ENCODE measurements at places on chromosomes 7 and 10.

DNA sequence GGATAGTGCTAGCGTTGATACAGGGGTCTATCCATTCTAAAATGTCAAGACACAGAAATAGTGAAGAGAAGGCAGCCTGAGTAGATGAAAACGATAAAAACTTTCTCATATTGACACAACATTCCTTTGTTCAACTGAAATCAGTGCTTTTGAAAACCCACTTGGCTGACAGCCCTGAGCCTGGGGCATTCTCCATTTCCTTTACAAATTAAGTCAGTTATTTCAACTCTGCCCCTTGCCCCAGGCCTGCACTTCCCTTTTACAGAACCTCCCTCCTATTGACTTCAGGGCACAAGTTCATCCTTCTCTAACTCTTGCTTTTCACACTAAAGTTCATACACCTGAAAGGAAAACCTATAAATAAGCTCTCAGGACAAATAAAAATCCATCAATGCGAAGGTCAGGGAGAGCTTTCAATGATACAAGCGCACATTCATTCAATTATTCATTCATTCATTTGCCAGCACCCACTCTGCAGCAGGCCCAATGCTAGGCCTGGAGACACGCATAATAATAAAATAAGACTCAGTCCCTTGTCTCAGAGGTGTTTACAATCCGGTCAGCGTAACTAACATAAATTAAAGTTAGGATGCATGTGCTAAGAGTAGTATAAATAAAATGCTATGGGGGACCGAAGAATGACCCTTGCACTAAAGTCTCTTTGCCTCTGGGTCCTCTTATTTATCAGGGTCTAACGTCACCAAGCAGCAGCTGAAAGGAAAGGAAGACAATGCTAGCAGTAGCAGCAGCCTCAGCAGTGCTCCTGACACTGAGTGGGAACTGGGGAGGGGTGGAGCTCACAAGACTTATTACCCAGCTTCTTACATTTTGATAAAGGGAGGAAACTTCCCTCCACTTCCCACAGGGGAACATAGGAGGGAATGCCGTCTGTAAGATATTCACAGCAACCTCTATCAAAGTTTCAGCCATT is 134.8 kb downstream of the PDE1C start:
- no peak for DNase-seq

- DNase-seq: no peak
Measured at GRCh38 chr10:17033529-17034260, 95.9 kb downstream of the CUBN start.

- DNase-seq: no peak
Measured at GRCh38 chr7:104981672-104982037, 32.4 kb upstream of the KMT2E start.

DNA sequence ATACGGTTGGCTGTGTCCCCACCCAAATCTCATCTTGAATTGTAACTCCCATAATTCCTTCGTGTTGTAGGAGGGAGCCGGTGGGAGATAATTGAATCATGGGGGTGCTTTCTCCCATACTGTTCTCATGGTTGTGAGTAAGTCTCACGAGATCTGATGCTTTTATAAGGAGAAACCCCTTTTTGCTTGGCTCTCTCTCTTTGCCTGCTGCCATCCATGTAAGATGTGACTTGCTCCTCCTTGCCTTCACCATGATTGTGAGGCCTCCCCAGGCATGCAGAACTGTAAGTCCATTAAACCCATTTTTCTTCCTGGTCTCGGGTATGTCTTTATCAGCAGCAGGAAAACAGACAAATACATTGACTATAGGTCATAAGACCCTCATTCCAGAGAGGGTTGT is 15.9 kb upstream of the ST8SIA6 start:
- no peak for DNase-seq

- no peak for DNase-seq
Measured at GRCh38 chr7:108079648-108080591, 50.2 kb downstream of the LAMB4 start.

- DNase-seq: no peak
Measured at GRCh38 chr7:107173691-107174406, 5.0 kb downstream of the HBP1 start.

DNA sequence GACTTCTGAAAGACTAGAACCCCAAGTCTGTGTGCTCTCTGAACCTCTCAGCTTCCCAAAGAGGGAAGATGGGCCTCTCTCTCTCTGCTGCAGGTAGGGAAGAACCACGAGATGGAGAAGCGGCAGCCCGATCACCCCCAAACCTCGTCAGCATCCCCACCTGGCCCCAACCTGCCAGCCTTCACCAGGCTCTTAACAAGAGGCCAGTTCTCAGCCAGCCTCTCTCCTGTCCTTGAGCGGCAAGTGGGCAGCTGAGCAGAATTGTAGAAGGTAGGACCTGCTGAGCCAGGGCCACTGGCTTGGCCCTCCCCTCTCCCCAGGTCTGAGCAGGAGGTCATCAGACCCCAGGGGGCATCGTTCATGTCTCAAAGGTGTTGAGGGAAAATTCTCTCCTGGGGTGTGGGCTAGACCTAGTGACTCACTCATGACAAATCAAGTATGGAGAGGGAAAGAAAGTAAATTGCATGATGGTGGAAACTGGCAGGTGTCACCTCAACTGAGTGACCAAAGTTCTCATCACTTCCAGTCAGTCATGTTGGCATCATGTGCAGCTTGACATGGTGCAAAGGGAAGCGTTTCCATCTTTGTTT is 92.0 kb upstream of the GPR26 start:
- no peak for DNase-seq

- DNase-seq: no peak
Measured at GRCh38 chr7:73487486-73487885, 34.6 kb downstream of the BAZ1B start.

- no peak for DNase-seq
Measured at GRCh38 chr7:31550432-31550831, 36.5 kb downstream of the ITPRID1 start.

DNA sequence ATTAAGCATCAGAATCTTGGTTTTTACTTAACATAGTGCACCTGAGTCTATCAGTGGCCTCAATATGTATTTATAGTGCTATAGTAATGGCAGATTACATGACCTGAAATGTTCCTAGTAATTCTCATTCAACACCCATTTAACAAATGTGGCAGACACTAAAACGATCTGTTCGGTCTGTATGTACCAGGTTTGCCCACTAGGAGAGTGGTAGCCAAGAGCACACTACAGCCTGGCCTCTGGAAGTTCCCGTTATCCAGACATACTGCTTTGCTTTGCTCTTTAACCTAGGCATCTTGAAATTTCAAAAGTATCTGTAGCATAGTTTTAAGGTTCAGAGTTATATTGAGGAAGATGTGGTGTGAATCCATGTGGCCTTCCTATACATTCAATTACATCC is 395.7 kb upstream of the NRG3 start:
- no peak for DNase-seq

- no peak for DNase-seq
Measured at GRCh38 chr7:139362302-139362701, 2.6 kb downstream of the LUC7L2 start.

DNA sequence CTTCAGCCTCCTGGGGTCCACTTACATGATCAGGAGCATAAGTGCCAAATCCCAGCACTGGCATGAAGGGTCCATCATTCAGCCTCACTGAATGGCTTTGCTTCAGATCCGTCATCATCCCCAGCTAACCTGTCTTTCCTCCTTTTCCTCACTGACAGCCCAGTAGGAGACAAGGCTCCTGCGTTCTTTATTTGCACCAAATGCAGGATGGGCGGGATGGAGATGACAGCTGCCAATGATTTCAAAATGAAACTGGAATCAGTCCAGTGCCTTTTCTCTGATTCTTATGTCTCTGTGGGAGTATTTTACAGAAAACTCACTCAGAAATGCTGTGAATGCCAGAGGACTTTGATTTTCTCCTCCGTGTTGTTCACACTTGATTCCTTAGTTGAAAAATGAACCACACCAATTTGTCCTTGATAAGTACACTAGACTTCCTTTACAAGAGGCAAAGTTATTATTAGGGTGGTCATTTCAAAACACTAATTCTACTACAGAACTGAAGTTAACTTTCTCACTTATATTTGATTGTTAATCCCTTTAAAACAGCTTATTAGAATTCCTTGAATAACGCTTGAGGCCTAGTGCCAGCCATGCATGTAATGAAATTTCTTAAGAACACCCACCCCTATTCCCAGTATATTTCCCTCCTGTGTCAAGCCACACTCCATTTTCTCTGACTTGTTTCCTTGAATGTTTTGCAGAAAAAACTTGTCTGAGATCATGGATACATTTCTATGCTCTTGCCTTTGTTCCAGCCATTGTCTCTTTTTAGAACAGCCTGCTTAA is at the start of gene AKR1C8:
Gene AKR1C8, minus strand, starts transcription at position 164 of the 789 bp plus-strand sequence. Its CDS starts 46 bp downstream, at position 118.
- DNase-seq: no peak

DNA sequence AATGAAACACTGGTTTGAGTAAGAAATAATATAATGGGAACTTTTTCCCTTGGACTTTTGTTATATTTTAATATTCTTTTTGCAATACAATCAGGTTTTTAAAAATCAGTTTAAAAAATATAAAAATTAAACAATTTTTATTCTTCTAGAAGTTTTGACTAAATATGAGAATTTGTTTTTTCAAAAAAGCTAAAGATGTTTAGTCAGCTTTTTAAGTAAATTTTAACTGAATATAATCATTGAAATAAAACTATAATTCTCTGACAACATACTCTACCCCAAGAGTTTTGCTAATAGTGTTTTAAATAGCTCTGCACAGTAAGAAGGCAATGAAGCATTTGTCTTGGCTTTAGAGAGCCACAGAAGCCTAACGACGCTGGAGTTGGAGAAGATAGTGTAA is 70.5 kb downstream of the IQUB start:
- DNase-seq: no peak

GRCh38 chr7:142913051-142913450 is 20.5 kb downstream of the TRPV5 start:
- no peak for DNase-seq

DNA sequence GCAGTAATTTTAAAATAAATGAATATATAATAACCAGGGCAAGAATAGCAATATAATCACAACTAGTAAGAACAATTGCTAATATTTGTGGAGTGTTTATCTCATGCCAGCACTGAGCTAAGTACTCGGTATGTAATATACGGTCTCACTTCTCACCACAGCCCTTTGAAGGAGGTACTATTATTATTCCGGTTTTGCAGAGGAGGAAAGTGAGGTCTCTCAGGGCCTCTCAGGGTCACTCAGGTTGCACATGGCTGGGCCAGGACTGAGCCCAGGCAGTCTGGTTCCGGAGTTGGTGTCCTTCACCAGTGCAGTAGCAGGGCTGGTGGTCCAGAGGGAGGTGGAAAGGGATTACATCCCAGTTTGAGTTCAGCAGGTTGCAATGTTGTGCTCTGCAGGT is 80.9 kb downstream of the CHN2 start:
- no peak for DNase-seq

- no peak for DNase-seq
Measured at GRCh38 chr7:99098824-99099498, 44.9 kb downstream of the SMURF1 start.

GRCh38 chr7:45650404-45651394 is 76.5 kb downstream of the ADCY1 start:
- no peak for DNase-seq

- DNase-seq: no peak
Measured at GRCh38 chr10:132814469-132814856, 28.5 kb upstream of the NKX6-2 start.

DNA sequence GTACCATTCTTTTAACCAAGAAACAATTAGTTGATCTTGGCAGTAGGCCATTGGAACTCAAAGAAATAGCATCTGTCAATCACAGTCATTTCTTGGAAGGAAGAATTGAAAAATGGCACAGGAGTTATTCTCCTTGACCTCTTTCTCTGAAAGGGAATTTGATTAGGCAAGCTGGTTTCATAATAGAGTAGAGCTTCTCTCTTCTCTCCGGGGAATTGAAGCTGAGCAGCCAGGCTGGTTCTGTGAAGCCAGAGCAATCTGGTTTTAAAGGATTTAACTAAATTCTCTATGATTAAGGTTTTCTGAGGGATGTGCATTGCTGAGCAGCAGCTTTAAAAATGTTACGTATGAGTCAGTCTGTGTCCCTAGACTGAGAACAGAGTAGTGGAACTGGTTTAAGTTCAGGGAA is 70.2 kb downstream of the AHCYL2 start:
- DNase-seq: no peak

- no peak for DNase-seq
Measured at GRCh38 chr10:71725998-71726579, 6.5 kb upstream of the C10orf105 start.

DNA sequence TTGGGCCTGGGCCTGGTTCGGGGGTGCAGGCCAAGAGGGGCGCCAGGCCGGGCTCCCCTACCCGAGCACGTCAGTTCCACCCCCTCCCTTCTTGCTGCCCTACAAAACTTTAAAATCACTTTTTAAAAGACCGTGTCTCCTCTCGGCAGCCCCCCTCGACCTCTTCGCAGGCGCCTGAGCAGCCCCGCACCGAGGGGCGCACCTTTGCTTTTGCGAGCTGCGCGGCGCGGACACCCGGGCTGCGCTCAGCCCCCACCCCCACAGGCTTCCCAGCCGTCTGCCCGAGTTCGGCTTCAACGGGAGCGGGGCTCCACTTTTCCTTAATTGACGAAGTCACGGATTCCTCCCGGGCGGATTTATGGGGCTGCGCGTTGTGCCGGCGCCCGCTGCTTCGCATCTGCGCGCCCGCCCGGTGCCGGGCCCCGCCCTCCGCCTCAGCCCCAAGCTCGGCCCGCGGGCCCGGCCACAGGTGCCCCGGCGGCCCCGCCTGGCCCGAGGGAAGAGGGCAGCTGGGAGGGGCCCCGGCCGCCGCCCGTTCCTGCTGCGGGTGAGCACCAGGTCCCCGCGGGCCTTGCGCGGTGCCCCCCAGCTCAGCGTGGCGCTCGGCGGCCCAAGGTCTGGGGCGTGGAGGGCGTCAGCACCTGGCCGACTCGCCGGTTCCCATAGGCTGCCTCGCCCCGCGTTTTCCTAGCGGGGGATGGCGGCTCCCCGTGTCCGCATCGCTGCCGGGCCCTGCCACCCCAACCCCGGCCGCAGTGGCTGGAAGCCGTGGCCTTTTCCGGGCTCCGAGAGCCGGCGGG is 10.8 kb upstream of the MNX1 start:
- no peak for DNase-seq

GRCh38 chr10:122516734-122517133 is 43.8 kb upstream of the DMBT1 start:
- DNase-seq: no peak

DNA sequence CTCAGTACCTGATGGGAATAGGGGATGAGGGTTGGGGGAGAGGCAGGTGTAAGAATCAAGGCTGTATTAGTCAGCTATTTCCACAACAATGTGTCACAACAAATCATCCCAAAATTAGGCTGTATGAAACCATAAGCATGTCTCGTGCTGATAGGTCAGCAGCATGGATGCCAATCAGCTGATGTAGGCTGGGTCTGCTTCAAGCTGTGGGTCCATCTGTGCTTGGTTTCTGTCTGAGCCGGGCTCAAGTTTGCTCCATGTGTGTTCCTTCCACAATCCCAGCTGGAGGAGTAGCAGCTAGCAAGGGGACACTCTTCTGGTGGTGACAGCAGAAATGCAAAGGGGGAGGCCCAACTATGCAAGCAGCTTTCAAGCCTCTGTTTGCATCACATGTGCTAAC is 97.9 kb upstream of the ZNF746 start:
- no peak for DNase-seq

Measured in GOT3 (cell line).